ENCODE measurements at places on chromosomes 7 and 10.

- no peak for DNase-seq
Measured at GRCh38 chr7:6618621-6619020, 3.2 kb downstream of the ZNF853 start.

DNA sequence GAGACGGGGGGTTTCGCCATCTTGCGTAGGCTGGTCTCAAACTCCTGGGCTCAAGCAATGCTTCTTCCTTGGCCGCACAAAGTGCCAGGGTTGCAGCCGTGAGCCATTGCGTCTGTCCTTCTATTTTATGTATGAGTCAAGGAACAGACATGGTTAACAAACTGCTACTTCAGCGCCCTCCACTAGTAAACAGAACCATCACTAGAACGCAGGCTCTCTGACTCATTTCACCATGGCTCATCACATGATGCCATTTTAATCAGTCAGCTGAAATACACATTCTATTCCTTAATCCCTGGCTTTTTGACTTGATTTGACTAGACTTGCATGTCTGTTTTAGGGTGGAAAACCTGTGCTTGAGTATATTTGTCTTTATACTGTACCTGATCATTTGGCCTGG lies 41.3 kb downstream of the CELF2 start:
- DNase-seq: no peak

DNA sequence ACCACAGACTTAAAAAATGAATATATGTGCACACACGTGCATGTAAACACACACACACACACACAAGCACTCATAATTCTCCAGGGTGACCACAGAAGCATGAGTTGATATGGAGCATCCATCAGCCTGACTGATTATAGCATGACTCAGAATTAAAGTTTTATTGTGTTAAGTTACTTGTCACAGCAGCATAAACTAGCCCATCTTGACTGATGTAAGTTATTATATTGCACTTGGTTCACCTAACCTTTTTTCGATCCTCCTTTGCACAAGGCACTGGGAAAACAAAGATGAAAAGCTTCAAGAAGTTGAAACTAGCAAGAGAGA lies 18.8 kb upstream of the SLC35G1 start:
- no peak for DNase-seq

GRCh38 chr10:16458166-16458955 lies 21.6 kb downstream of the PTER start:
- DNase-seq: no peak

GRCh38 chr10:101052285-101052684 lies 9.5 kb upstream of the KAZALD1 start:
- no peak for DNase-seq

Measured in left renal cortex interstitium (tissue), 4 donors.